GF-D8 (cell line): ENCODE measurements at places on chromosomes 12 and 14.

GRCh38 chr14:72708222-72708621 is 185.7 kb downstream of the DPF3 start:
- DNase-seq: no peak

DNA sequence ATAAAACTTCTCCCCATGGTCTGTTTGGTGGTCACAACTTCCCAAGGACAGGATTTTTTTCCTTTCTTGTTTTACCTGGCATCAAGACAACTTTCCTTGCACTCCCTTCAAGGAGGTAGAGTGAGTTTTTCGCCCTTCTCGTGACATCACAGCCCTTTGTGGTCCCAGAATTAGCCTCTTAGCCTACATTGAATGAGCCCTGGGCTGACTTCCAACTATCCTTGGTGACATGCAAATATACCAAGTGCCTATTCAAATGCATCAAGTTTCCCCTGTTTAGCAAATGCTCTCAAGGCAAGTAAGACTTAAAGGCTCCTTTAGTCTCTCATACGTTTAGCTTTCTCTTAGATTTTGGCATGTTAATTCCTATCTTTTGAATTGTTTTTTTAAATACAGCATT is 36.6 kb downstream of the TC2N start:
- DNase-seq: no peak

DNA sequence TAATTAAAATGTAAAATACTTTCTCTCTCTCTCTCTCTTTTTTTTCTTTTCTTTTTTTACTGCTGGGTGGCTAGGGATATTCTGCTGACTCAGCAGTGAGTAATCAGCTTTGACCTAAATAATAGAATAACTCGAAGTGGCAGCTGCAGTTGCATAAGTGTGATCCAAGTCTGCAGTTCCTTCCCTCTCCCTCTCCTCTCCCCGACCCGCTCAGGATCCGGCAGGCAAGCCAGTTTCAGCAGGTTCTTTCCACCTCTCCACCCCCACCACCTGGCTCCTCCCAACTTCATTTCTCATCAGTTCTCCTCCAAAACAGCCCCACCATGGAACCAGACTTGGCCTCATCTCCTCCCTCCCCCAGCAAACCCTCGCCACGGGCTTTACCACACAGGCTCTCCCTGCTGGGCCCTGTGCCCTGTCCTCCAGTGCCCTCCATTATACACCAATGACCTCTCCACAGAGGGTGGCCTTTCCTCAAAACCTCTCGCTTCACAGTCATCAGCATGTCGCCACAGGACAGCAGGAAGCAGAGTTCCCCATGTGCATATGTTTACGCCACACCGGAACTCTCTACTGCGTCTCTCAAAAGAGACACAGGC is 22.4 kb downstream of the SLC7A8 start:
- no peak for DNase-seq

GRCh38 chr14:54058505-54058904 is 101.9 kb upstream of the BMP4 start:
- DNase-seq: no peak

- DNase-seq: no peak
Observed at GRCh38 chr12:88202500-88202899, 60.4 kb downstream of the TMTC3 start.

- no peak for DNase-seq
Observed at GRCh38 chr12:68259318-68259940, 6.0 kb upstream of the IL22 start.

DNA sequence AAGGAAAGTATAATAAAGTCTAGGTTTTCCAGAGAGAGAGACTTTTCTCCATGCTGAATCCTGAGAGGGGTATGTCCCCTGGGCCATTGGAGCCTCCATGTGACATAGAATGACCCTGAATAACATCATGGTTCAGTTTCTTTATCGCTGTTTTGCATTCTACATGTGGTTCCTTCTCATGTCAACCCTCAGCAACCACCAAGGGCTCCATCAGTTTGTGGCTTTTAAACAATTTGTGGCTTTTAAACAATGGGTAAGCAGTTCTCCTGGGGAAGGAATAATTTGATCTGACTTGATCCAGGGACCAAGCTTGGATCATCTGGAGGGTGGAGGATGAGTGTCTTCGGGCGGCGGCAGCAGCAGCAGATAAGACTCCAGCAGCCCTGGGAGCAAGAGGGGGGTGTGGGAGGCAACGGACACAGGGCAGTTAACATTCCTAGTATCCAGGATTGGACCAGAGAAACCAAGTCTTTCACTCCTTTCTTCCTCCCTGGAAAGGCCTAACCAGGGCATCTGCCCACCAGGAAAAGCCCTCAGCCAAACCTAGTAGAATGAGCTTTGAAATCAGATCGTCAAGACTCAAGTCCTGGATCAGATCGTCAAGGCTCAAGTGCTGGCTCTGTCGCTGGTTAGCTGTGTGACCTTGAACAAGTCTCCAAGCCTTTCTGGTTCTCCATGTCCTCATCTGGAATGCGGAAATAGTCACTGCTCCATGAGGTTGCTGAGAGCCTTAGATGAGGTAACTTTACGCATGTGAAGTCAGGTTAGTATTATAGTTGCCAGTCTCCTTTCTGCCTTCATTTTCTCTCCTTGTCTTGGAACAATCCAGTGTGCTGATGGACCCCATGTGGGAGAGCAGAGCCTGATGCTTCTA is 27.8 kb upstream of the FAM222A start:
- no peak for DNase-seq

DNA sequence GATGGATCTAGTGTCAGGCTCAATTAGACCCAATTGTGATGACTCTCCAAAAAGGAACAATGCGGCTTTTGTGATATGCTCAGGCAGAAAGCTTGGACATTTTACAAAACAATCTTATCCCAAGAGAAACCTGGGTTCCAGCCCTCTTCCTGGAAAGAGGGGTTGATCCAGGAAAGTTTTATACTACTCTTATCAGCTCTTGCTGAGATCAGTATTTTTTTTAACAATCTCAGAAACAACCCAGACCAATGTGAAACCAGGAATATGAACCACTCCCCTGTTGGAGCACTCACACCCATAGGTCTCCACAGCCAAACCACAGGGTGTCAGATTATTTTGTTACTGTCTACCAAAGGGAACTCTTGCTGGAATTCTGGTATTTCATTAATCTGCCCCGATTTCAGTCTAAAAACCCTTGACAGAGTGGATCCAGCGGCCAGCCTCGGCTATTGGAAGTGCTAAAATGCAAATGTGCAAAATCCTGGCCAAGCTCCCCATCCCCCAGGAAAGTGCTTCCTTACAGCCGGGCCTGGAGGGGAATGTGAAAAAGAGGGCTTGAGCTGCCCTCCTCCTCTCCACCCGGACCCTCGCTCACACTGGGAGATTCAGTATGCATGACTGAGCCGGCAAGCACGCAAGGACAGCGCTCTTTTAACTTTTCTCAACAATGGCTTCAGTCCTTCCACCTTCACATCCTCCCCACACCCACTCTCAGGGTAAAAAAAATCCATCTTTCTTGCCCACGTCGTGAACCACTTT is 4.0 kb downstream of the FBXL14 start:
- no peak for DNase-seq

- DNase-seq: no peak
Observed at GRCh38 chr12:40551466-40551865, 140.8 kb upstream of the CNTN1 start.

DNA sequence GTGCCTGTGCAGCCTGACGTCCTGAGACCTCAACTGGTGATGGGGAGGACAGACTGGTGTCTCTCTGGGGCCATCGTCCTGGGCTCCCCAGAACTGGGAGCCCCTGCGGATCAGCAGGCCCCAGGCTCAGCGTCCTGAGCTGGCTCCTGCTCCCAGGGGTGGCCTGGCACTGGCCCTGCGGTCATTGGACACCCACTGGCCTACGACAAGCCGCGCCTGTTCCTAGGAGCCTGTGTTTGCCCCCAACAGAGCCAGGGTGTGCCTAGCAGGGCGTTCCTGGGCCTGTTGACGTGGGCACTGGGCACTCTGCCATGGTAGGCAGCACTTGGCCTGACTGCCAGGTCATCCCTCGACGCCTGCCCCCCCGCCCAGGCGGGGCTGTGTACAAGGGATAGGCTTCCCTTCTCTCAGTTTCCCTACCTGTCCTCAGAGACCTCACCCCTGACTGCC is 8.4 kb downstream of the ADSS1 start:
- DNase-seq: no peak

DNA sequence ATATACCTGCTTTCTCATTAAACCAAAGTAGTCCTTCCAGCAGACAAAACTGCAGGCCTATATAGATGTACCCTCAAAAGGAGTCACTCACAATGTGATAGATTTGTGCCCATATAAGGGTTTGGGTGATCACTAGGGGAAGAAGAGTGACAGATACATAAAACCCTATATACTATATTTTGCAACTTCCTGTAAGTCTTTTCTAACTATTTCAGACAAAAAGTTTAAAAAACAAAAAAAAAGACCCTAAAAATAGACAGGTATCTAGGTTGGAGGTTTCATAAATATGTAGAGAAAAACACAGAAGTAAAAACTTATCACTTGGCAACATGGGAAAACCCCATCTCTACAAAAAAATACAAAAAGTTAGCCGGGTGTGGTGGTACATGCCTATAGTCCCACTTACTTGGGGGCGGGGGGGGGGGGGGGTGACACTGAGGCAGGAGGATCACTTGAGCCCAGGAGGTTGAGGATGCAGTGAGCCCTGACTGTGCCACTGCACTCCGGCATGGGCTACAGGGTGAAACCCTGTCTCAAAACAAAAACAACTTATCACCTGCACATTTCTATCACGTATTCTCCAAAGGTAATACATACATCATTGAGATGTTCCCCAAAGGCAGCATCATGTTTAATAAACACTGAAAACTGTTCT is 2.9 kb downstream of the VCPKMT start:
- DNase-seq: no peak

DNA sequence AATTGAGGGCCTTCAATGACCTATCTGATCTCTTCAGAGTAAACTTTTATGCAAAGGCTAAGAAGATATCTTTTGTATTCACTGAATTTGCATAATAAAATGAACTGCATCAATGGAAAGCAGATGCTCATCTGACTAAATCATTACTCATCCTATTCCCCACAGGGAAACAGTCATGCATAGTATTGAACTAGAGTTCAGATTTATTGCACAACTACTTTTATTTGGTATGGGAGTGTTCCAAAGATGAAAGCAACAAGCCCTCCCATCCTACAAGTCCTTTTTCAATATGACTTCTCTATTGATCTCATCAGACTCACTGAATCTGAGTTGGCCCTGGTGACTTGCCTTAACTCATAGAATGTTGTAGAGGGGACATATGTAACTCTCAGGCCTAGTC is 159.8 kb downstream of the KITLG start:
- DNase-seq: no peak

DNA sequence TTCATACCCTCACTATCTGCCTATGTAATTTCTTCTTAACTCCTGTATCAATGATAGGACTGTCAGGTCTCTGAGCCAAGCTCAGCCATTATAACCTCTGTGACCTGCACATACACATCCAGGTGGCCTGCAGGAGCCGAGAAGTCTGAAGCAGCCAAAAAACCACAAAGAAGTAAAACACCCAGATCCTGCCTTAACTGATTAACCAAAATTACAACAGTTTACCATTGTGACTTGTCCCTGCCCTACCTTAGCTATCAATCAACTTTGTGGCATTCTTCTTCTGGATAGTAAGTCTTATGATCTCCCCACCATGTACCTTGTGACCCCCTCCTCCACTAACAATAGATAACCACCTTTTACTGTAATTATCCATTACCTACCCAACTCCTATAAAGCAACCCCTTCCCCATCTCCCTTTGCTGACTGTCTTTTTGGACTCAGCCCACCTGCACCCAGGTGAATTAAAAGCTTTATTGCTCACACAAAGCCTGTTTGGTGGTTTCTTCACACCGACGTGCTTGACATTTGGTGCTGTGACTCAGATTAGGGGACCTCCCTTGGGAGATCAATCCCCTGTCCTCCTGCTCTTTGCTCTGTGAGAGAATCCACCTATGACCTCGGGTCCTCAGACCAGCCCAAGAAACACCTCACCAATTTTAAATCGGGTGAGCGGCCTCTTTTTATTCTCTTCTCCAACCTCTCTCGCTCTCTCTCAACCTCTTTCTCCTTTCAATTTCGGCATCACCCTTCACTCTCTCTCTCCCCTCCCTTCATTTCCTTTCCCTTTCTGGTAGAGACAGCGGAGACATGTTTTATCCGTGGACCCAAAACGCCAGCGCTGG is 11.5 kb upstream of the LGMN start:
- no peak for DNase-seq

DNA sequence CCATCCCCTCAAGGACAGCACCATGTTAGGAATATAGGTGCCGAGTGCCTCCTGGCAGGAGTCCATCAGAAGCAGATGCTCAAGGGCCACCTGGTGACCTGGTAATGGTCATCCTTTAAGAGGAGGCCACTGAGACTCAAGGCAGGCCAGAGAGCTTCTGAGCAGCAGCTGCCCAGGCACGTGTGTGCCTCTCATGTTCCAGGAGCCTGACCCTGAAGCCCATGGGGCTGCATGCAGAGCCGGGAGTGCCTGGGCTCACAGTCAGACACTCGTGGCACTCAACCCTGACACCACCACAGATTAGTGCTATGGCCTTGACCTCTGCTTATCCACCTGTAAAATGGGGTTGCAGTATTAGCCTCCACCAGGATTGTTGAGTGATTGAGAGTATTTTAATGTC is 45.6 kb downstream of the C14orf132 start:
- no peak for DNase-seq

DNA sequence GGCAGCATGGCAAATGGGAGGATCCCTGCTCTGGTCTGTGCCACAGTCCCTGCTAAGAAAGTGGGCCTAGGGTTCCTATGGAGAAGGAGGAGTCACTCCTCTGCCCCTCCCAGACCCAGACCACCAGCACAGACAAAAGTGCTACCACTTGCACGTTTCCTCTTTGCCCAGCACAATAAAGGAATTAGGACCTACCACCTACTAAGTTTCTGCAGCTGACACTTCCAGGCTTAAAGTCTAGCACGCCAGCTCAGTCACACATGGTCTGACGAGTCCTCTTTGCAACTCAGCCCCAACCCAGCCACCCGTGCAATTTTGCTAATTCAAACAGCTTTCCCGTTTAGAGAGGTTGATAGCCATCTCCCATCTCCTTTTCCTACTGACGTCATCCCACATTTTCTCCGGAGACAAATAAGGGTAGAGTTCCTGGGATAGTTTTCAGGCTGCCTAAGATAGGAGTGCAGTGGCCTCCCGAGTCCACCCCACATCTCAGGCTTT is 66.2 kb upstream of the PTGR2 start:
- no peak for DNase-seq

- DNase-seq: no peak
Observed at GRCh38 chr12:23834076-23834475, 115.4 kb downstream of the SOX5 start.

- DNase-seq: peak; percentile 61
Observed at GRCh38 chr12:1811281-1811947, 9.0 kb upstream of the LRTM2 start.

- no peak for DNase-seq
Observed at GRCh38 chr12:40106655-40107054, 774 bp upstream of the SLC2A13 start.

DNA sequence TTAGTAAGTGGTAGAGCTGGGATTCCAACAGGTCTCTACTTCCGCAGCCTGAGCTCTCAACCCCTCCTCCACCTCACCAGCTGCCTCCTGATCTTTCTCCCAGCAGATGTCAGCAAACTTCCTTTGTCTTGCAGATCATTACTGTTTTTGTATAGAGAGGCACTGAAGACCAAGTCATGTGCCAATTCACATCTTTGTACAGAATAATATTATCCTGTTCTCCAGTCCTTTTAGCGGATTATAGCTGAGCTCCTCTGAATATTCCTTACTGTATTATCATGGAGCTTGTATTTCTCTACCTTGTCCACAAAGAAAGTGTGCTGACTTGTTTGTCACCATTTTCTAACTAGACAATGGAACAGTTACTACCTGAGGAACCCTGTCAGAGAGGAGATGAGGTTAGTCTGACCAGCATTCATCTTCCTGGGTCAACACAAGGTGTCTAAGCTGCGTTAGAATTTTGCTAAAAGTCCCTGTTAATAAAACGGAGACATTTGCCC is 142.3 kb upstream of the ARHGAP5 start:
- no peak for DNase-seq
